NCI-H2081 (cell line): ENCODE measurements at places on chromosomes 7 and 10.

DNA sequence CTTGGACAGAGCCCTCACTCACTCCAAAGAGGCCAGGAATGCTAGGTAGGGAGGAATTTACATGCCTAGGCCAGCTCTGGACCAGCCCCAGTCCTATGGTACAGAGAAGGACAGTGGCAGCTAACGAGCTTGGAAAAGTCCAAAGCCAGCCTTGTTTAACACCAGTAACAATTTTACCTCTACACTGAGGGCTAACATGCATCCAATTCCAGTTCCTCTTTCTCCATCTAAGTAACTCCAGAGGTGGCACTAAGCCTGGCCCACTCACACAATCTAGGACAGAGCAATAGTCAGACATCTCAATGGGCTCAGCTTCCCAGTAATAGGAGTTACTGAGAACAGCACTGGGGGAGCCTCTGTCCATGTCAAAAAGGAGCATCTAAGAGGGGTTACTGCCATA lies 5.7 kb upstream of the LCOR start:
- DNase-seq = no peak

- no peak for DNase-seq
Observed at GRCh38 chr10:34420795-34421194, 394.3 kb downstream of the PARD3 start.

DNA sequence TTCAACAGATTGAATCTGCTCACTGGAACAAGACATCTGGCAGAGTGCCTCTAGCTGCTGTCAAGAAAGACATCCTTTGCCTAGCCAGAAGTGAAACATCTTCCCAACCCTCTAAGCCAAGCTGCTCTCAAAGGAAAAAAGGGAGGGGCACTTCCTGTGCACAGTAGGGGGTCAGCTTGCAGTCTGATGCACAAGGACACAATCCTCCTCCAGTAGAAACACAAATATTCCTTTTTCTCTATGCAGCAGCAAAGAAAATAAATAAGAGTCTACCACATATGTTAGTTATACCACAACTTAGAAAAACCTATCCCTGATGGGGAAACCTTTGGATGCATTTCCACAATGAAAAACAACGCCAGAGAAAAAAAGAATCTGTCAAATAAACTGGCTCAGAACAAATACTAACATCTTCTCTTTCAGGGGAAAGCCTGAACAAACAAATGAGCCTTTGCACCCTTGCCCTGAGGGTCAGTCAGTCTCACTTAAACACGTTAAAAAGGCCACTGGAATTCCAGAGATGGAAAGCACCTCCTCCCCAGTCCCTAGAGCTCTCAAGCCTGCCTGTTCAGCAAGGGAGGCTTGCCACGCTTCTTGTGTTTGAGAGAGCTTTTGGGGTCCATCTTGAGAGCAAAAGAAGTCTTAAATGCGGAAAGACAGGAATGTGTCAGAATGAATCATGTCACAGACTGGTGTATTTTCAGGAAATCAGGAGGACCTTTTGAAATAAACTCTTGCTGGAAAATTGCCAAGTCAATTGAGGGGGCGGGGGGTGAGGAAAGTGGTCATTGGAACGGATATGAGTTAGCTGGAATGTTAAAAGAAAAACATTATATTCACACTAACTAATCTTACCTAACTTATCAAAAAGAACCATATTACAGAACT lies 7.5 kb downstream of the LAMB1 start:
- DNase-seq = peak; percentile 41

GRCh38 chr10:112383325-112383724 lies 9.4 kb downstream of the ACSL5 start:
- no peak for DNase-seq

DNA sequence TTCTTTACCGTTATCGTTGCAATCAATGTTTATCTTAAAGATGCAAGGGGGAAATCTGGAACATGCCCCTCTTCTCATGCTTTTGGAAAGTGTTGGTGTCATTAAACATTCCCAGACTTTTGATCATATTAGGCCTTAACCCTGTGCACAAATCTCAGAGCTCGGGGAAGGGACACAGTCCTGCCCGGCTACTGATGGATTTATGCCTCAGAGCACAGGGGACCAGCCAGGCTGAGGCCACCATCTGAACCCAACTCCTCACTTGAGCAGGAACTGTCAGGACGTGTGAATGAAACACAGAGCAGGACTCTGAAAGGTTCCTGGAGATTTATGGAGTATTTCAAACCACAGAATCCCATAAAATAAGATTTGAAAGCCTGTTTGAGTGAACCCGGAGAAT lies 132.0 kb upstream of the CXCL12 start:
- DNase-seq = no peak

- no peak for DNase-seq
Observed at GRCh38 chr7:23633417-23633816, 36.2 kb downstream of the CCDC126 start.

DNA sequence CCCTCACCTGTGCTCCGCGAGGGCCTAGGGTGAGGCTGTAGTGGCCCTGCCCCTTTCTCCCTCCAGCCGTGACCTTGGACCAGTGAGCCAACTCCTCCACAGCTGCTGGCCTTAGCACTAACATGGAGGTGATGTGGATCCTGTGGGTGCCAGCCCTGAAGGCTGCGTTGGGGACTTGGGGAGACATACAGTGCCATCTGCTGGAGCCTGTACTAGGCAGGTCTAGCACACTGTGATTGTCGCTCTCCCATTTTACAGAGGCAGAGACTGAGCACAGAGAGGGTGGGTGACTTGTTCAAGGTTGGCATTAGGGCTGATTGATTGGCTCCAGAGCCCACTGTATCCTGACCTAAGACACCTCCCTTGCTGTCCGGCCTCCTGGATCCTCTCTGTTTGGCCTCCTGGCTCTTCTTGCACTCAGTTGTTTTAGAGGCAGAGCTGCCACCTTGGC lies 37.6 kb downstream of the PRF1 start:
- DNase-seq = no peak

DNA sequence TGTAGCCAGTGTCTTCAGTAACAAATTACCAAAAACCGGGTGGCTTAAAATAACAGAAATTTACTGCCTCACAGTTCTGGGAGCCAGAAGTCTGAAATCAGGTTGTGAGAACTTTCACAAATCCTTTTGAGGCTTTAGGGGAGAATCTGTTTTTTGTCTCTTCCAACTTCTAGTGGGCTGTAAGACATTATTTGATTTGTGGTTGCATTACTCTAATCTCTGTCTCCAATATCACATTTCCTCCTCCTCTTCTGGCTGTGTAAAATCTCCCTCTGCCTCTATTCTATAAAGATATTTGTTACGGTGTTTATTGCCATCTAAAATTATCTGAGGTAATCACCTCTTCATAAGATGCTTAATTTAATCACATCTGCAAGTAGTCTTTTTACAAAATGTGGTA lies 1039.6 kb upstream of the LRRN3 start:
- no peak for DNase-seq

DNA sequence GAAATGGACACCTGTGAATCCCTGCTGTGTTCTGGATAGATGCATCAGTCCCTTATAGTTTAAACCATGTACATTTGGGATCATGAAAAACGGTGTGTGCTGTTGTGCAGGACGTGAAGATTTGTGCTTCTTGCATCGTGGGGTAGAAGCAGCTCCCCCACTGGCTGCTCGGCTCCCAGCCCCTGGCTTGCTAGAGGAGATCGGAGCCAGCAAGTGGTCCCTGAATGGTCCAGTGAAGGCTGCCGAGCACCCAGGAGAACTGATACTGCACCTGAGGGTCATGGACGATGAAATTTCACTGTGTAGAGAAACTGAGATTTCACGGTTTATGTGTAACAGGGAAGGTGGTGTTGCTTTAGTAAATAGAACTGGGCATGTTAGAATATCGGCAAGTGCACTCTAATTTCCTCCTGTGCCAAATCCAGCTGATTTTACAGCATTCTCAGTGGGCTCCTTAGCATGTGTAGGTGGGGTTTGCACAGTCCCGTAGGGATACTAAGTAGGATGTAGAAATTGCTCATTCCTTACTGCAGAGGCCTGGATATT lies 655.1 kb upstream of the FOXK1 start:
- no peak for DNase-seq

- DNase-seq = no peak
Observed at GRCh38 chr10:89201345-89202032, 5.6 kb downstream of the CH25H start.

DNA sequence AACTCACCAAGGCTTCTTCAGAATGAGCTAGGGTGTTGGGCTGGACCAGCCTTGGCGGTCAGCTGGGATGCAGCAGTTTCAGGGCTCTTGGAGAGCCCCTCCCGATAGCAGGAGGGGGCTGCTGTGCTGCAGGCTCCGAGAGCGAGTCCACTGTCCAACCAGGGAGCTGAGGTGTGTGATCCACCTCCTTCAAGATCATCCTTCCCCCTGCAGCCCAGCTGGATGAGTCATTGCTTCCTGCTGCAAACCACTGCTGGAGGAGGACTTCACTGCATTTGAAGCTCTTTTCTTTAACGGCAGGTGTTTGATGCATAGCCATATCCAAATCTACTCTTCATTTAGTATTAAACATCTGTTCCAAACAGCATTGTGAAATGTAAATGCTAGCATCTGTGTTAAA lies 54.2 kb upstream of the EBF3 start:
- DNase-seq = no peak

DNA sequence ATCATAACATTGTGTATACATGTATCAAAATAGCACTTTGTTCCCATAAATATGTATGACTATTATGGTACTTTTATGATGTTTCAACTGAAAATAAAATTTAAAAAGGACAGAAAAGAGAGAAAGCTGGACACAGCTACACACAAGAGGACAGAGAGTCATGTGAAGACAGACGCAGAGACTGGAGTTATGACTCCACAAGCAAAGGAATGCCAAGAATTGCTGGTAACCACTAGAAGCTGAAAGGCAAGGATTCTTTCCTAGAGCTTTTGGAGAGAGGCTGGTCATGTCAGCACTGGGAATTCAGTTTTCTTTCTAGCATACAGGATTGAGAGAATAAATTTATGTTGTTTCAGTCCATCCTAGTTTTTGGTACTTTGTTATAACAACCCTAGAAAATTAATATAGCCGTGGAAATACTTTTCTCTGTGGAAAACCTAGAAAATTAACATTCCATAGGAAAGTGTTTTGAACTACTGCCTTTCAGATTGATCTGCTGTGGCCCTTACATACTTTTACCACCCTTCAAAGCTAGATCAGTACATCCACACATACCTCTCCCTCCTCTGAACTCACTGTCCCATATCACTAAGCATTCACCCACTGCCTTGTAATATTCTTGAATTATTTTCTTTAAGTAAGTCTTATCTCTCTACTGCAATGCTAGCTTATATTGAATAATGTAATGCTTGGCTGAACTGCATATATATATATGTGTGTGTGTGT lies 575.3 kb downstream of the IPMK start:
- DNase-seq = no peak

DNA sequence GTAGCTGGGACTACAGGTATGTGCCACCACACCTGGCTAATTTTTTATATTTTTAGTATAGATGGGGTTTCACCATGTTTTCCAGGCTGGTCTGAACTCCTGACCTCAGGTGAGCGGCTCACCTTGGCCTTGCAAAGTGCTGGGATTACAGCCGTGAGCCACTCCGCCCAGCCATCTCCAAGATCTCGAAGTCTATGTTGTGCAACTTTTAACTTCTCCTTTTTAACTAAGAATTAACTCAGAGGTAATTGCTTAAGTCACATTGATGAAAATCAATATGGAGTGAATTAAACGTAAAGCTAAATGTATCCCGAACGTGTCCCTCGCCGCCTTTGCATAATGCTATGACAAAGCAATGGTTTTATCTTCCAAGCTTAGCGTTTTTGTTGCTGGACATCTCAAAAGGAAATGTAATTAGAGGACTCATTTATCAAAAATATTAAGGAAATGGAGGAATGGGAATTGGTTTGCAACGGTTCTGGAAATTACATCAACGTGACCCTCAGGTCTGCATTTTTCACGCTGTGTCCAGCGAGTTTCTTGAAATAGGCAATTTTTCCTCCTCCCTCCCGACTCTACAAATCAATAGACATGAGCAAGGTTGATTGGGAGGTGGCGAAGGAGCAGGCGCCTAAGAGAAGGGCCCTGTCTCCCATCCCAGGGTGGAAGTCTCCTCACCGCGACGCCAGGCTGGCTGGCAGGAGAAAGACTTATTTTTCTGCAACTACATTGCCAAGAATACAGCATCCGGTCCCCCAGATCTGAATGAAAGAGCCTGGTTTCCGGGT lies 89.8 kb downstream of the TMEM130 start:
- no peak for DNase-seq

DNA sequence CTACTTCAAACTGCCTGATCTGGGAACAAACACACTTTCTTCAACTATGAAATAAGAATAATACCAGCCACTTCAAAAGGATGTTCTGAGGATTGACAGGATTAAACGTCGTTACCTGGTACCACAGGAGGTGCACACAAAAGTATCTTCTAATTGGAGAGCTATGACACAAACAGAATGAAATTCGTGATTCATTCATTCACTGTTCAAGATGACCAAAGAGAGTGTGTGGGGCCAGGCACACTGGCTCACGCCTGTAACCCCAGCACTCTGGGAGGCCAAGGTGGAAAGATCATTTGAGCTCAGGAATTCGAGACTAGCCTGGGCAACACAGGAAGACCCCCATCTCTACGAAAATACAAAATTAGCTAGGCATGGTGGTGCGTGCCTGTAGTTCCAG lies 50.9 kb downstream of the SFMBT2 start:
- DNase-seq = no peak

GRCh38 chr7:42106562-42106961 lies 130.4 kb downstream of the GLI3 start:
- no peak for DNase-seq

DNA sequence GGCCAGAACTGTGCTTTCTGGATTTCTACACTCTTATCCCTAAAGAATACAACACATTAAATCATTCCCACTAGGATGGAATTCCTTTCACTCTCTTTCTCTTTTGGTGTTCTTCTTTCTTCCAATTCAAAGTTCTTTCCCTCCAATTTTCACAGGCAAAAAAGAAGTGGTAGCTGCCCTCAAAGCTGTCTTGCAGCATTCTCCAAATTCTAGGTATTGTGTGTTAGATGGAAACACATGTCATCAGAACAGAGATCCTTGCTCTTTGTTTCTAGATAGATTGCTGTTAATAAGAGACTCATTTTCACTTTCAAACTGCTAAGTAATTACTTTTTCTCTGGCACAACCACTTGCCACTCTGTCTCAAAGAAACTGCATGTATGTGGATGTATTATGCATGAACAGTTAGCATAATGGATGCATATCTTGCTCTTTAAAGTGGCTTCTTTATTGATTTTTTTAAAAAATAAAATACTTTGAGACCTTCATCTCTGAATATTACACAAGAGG lies 31.0 kb downstream of the SHTN1 start:
- DNase-seq = no peak

DNA sequence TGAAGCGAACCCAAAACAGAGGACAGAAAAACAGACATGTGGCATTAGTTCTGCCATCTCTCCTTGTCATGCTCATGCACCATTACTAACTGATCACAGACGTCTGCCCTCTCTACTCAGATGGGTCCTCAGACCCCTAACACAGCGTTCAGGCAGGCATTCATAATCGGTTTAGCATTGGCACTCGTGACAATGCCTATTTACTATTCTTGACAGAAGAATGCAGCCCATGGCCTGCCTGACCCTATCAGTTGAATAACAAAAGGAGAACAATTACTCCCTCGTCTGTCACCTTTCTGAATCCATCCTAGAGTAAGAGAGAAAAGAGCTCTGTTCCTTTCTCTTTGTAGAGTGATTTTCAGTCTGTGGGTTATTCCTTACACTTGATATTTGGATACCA lies 194.6 kb upstream of the PHYHIPL start:
- DNase-seq = no peak
